ENCODE measurements at places on chromosomes 13 and 19. TPM values are rescaled to one million over a fixed set of nuclear protein-coding genes. Genes with fewer than 3 reads are reported as not detected.

Gene ZNF208
- 0.05 TPM for total RNA-seq

Gene GDF15
- 0.32 TPM for total RNA-seq

Gene ZNF320
- 8.9 TPM for total RNA-seq

Gene ATP1A3
- total RNA-seq, result 2.5 TPM

Gene ZFP82
- total RNA-seq, result 4.3 TPM

Gene LGI4
- total RNA-seq, result 0.27 TPM

Gene IFNL1
- 0.25 TPM for total RNA-seq

Gene TNFAIP8L1
- total RNA-seq, result 17.5 TPM

Gene SYNGR4
- total RNA-seq, result not detected

Gene ZNF492
- total RNA-seq, result 0.09 TPM

Gene ZNF525
- 15.1 TPM for total RNA-seq

Gene ACP5
- 34.4 TPM for total RNA-seq

Gene PSG2
- not detected for total RNA-seq

Gene PLEKHA4
- total RNA-seq, result 1.4 TPM

Gene HMGB1
- total RNA-seq, result 665 TPM

Gene KLHL1
- total RNA-seq, result not detected
